Activated CD4-positive, alpha-beta T cell treated with anti-CD3 and anti-CD28 coated beads for 24 hours (primary cell): ENCODE measurements at places on chromosomes 2 and 18.

GRCh38 chr2:75522543-75523312, 38.0 kb downstream of the EVA1A start:
- DNase-seq, result no peak

DNA sequence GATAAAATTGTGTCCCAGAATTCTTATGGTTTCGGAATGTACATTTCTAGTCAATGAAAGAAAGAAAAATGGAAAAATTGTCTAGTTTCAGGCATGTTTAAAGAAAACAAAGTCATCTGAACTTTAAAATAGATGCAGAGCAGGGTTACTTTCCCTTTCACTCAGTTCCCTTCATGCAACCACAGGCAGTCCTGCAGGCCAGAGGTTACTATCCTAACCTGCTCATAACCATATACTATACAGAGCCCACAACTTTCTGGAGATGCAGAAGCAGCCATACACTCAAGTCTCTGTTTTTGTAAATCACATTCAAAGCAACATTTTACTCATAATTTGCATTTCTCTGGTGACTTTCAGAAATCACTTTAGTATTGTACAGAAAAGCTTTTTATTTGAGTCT, 690.3 kb downstream of the MBD2 start:
- DNase-seq, result no peak

GRCh38 chr2:74020702-74021406, 36.1 kb downstream of the TET3 start:
- DNase-seq, result no peak

GRCh38 chr18:59518705-59519104, 159.6 kb upstream of the LMAN1 start:
- DNase-seq, result no peak

DNA sequence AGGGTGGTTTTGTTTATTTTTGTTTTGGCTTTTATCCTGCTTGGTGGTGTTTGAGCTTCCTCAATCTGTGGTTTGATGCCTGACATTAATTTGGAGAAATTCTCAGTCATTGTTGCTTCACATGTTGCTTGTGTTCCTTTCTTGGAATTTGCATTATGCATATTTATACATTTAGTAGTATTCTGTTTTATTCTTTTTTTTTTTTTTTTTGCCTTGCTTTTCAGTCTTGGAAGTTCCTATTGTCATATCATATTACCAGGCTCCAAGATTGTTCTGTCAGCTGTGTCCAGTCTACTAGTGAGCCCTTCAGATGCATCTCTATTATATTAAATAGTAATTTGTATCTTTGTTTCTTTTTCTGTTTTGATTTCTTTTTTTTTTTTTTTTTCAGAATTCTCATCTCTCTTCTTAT, 77.0 kb downstream of the EPC2 start:
- no peak for DNase-seq

- no peak for DNase-seq
Observed at GRCh38 chr2:157971702-157972101, 95.6 kb upstream of the ACVR1 start.

DNA sequence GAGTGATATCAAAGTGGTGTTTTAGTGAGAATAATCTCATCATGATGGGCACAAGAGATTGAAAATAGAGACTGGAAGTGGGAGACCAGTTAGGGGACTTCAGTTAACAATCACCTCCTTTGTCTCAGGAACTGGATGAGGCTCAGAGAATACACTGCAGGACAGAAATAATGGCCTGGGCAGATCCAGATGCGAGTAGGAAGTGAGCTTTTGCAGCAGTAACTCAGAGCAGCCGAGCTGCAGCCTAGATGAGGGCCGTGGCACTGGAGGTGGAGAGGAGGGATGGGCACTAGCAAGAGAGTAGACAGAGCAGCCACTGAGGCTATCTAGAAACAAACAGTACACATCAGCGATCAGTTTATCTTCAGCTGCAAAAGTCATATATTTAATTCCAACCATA, 48.6 kb downstream of the CYB5A start:
- no peak for DNase-seq

GRCh38 chr2:170052151-170052550, 125.8 kb upstream of the MYO3B start:
- no peak for DNase-seq

GRCh38 chr2:214066862-214067261, 344.0 kb upstream of the VWC2L start:
- no peak for DNase-seq

DNA sequence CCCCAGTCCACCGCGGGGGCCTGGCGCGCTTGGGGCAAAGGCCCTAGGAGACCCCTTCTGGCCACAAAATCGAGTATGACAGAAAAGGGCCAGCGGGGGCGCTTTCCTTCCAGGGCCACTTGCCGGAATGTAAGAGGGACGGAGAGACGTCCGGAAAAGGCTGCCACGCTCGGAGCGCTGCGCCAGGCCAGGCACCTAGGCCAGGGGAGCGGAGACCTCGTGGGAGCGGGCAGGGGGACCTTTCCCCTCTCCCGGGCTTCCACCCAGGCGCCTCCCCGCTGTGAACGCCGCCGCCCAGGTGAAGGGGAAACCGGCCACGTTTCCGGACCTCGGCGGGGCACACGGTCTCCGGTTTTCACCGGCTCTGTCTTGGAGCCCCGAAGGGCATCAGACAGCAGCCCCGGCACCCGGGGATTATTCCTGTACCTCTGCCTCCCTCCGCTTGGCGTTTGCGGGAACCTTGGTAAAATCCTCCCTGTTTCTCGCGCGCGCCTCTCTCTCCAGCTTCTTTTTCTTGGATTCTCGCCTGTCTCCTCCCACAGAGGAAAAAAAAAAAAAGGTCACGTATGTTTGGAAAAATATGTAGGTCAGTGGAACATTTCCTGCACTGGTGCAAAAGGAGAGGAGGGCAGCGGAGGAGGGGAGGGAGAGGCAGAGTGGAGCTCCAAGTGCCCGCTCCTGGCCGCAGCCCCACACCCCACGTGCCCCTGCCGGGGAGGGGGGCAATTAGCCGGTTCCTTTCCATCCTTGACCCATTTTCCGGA, 1.2 kb upstream of the NPAS2 start:
- no peak for DNase-seq

DNA sequence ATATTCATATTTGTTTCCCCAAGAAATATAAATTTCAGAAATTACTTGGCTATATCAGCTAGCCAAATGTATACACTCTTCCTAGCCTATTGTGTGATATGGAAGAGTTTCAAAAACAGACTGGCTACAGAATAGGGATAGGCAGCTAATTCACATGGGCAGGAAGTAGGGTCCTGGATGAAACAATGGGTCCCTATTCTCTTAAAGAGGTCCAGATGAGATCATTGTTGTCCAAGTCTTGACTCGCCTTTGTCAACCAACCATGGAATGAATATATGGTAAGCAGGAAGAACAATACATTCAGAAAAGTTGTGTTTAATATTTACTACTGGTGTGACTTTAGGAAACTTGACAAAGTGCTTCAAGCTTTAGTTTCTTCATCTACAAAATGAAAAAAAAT, 319.9 kb downstream of the NBAS start:
- DNase-seq, result no peak

DNA sequence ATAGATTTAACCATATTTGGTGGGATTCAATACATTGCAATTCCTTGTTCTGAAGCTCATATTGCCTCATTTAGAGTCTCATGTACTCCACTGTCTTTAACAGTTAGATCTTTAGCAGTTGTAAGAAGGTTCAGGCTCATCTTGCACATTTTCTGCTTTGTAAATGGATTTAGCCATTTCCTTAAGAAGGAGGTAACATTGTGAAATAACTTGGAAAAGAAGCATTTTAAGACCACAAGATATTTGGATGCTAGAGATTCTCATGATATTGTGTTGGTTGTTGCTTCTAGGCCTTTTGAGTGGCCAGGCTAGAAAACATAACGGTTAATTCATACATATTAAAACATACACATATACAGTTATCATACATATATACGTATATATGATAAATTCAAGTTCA, 445.8 kb upstream of the NXPH2 start:
- DNase-seq, result no peak
